ENCODE measurements at places on chromosomes 2 and 18. TPM values are rescaled to one million over a fixed set of nuclear protein-coding genes. Genes with fewer than 3 reads are reported as not detected.

Gene ZNF236
- total RNA-seq = 2.5 TPM

DNA sequence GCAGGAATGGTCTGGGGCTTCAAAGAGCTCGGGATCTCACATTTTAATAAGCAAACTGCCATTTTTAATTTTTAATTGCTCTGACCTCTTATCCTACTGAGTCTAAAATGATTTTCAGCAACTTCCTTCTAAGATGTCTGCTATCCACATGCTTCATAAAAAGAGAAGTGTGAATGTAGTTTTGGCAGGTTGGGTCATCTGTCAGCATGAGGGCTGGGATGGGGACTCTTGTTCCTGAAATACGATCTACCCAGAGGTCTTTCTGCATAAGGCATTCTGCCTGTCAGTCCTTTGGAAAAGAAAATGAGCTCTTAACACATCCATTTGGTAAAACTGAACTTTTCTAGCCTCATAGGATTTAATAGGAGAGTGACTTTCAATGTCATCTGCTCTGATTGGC lies 252.8 kb upstream of the APCDD1 start:
- no peak for DNase-seq

DNA sequence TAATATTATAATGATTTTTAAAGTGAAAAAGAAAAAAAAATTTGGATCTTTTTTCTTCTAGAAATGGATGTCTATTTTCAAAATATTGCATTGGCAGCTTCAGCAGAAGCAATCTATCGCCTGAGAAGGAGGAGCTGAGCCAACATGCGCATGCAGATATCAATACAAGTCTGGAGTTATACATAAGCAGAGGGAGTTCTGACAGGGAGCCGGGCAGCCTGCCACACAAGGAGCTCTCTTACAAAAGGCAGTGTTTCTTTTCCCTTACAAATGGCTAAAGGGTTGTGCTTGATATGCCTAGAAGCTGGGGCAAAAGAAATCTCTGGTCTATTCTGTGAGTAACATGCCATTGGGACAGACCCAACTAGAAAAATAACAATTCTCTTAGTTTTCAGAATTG lies 291.9 kb upstream of the TRIB2 start:
- DNase-seq = no peak

DNA sequence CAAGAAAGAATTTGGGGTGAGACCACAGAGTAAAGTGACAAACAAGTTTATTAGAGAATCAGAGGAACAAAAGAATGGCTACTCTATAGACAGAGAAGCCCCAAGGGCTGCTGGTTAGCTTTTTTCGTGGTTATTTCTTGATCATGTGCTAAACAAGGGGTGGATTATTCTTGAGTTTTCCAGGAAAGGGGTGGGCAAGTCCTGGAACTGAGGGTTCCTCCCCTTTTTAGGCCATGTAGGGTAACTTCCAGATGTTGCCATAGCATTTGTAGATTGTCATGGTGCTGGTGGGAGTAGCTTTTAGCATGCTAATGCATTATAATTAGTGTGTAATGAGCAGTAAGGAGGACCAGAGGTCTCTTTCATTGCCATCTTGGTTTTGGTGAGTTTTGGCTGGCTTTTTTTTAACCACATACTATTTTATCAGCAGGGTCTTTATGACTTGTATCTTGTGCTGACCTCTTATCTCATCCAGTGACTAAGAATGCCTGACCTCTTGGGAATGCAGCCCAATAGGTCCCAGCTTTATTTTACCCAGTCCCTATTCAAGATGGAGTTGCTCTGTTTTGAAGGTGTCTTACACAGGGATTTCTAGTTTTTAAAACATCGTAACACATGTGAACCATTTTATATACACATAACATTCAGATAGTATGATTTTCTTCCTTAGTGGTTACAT lies 77.8 kb downstream of the MYO1B start:
- DNase-seq = no peak
